ENCODE measurements at places on chromosomes 13 and 19. TPM values are rescaled to one million over a fixed set of nuclear protein-coding genes. Genes with fewer than 3 reads are reported as not detected.

The CEACAM19 gene
- 59.5 TPM for polyA plus RNA-seq

The SAFB gene
- 111 TPM for polyA plus RNA-seq

The NKPD1 gene
- 0.15 TPM for polyA plus RNA-seq

The HIPK4 gene
- 0.10 TPM for polyA plus RNA-seq

DNA sequence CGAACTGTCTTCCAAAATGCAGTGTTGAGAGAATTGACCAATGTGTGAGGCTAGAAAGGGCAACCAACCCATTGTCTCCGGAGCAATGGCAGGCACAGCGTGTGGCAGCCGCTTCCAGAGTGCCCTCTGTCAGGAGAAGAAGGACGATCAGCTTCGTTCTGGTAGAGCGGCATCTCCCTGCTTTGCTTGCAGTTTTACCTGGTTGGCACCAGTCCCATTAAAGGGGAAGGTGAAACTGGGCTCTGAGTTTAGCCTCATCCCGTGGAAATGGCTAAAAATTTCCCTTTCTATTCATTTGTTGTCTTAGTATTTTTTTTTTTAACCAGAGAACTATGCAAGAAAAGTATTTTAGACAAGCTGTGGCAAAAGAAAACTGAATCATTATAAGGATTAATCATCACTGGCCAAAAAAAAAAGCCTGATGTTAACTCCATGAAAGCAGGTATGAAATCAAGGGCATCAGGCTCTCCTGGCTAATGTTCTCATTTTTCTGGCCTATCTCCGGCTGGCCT lies 81.5 kb upstream of the SLC7A1 start:
- no peaks in the 10 kb centered on the region for H3K27me3 ChIP-seq
- no peak overlapping the region for H3K27ac ChIP-seq
- no peaks in the 10 kb centered on the region for H3K4me1 ChIP-seq
- H3K36me3 ChIP-seq = no peaks in the 10 kb centered on the region
- DNase-seq = no peak
